Stomach (tissue), 19 donors: ENCODE measurements at places on chromosomes 11 and 22.

DNA sequence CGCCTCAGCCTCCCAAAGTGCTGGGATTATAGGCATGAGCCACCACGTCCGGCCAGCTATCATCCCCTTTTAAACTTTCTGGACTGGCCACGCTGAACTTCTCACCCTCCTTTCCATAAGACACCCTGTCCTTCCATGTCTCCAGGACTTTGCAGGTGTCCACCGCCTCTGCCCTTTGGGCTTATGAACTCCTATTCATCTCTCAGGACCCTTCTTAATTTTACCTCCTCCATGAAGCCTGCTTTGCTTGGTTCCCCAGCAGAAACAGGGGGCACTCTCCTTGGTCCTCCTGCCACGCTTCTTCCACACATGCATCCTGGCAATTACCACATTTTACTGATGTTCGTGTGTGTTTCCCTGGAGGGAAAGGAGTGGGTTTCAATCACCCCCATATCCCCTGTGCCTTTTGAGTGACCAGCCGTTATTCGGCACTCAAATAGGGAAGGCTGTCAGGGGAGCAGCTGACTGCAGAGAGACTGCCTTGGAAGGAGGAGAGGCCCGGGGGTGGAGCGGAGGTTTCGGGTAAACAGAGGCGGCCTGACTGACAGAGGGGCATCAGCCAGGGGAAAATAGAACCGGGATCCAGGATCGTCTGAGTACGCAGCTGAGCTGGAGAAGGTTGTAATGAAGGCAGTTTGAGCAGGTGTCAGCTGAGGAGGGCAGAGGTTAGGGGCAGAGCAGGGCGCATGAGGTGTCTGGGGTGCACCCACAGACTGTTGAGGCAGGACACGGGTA is 27.1 kb upstream of the CHKA start:
- peak overlapping the region; percentile 96 for H3K27ac ChIP-seq
- H3K36me3 ChIP-seq = no peaks in the 10 kb centered on the region
- H3K4me3 ChIP-seq = no peak overlapping the region
- no peaks in the 10 kb centered on the region for H3K27me3 ChIP-seq
- H3K4me1 ChIP-seq = peaks cover 34% of the 10 kb centered on the region

GRCh38 chr22:39359659-39360195 is 9.9 kb downstream of the SYNGR1 start:
- peaks cover 10% of the 10 kb centered on the region for H3K36me3 ChIP-seq
- H3K4me3 ChIP-seq = no peak overlapping the region
- DNase-seq = no peak
- no peak overlapping the region for H3K27ac ChIP-seq

DNA sequence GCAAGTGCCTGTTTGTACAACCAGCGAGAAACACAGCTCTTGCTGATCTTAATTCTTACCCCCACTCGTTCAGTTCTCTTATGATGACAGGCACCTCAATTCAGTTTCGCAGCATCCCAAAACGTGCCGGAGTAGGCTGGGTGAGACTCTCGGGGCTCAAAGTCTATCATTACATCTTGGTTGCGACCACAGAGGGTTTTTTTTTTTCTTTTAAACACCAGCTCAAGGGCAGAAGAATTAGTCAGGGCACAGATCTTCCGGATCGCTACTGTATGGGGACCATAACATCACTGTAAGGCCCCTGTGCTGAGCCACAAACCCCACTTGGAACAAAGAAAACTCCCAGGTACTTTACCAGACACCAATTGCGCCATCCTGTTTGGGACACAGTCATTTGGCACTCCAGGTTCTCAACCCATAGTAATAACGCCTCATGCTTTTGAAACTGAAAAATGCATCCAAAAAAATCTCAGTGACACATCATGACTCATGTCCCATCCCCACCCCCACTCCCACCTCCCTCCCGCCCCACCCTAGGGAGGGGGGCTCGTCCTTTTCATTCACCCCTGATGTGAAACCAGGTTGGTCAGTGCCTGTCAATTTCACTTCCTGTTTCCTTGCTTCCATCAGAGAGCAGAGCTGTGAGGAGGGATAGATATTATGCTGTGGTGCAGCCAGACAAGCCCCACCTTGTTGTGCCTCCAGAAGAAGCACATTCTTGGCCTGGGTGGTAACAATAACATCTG is 41.0 kb upstream of the CD5 start:
- DNase-seq = no peak
- H3K27ac ChIP-seq = no peak overlapping the region
- H3K4me3 ChIP-seq = no peak overlapping the region

- no peak overlapping the region for H3K27ac ChIP-seq
- no peaks in the 10 kb centered on the region for H3K36me3 ChIP-seq
- DNase-seq = no peak
- no peaks in the 10 kb centered on the region for H3K4me1 ChIP-seq
- H3K4me3 ChIP-seq = no peak overlapping the region
- no peaks in the 10 kb centered on the region for H3K27me3 ChIP-seq
Observed at GRCh38 chr22:11627436-11627797, 3900.6 kb upstream of the OR11H1 start.

- DNase-seq = no peak
- no peak overlapping the region for H3K4me3 ChIP-seq
- H3K4me1 ChIP-seq = no peaks in the 10 kb centered on the region
- no peaks in the 10 kb centered on the region for H3K27me3 ChIP-seq
- no peaks in the 10 kb centered on the region for H3K36me3 ChIP-seq
Observed at GRCh38 chr11:113675565-113675964, 30.5 kb downstream of the TMPRSS5 start.

GRCh38 chr11:121389651-121390050 is 62.5 kb upstream of the SORL1 start:
- no peak overlapping the region for H3K27ac ChIP-seq
- no peaks in the 10 kb centered on the region for H3K27me3 ChIP-seq
- no peaks in the 10 kb centered on the region for H3K36me3 ChIP-seq
- no peak overlapping the region for H3K4me3 ChIP-seq
- H3K4me1 ChIP-seq = peaks cover 8% of the 10 kb centered on the region

DNA sequence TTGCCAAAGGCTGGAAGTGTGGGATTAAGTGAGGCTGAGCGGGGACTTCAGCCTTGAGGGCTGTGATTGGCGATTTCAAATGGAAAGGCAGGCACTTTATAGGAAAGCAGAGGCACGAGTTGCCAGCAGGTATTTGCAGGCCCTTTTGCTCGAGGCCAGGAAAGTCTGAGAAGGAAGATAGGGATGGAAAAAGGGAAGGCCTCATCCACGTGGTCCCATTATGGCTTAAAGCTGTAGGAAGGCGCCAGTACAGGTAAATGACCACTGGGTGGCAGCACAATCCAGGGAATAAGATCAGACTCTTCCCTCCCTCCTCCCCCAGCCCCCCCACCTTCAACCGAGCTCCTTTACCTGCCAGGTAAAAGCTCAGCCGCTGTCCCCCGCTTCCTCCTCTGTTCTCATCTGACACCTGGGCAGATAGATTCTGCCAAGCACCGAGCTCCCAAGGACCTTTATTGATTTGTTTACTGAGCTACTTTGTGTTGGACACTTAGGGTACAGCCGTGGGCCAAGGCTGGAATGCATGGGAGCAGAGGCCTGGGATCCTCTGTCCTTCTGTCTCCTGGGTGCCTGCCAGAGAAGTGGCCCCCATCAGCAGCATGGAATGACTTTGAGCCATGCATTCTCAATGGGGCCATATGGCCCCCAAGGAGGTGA is 7.5 kb downstream of the P2RX3 start:
- no peaks in the 10 kb centered on the region for H3K36me3 ChIP-seq
- no peak overlapping the region for H3K4me3 ChIP-seq
- H3K27ac ChIP-seq = no peak overlapping the region
- DNase-seq = peak; percentile 89

DNA sequence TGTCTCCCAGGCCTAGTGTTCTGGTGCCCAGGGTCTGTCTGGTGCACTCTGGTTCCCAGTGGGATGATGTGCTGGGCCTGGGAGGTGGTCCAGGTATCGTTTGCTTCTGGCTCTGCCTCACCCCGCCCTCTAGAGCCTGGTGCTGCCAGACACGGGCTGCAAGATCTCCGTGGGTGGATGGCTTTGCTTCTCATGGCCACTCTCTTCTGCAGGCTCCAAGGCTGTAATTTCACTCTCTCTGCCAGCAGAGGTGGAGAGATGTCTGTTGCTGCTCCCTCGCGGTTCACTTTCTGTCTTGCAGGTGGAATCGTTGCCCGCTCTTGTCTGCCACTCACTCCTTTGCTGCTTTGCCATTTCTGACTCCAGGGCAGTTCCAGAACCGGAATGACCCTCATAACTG is 13.4 kb downstream of the NADSYN1 start:
- no peaks in the 10 kb centered on the region for H3K27me3 ChIP-seq
- H3K4me1 ChIP-seq = no peaks in the 10 kb centered on the region
- no peak overlapping the region for H3K27ac ChIP-seq
- H3K36me3 ChIP-seq = peaks cover 69% of the 10 kb centered on the region

- H3K27ac ChIP-seq = peak overlapping the region; percentile 98
- no peaks in the 10 kb centered on the region for H3K27me3 ChIP-seq
- H3K4me1 ChIP-seq = peaks cover 36% of the 10 kb centered on the region
- peak; percentile 69 for DNase-seq
- peaks cover 21% of the 10 kb centered on the region for H3K36me3 ChIP-seq
Observed at GRCh38 chr11:911031-911889, 650 bp upstream of the CHID1 start.

- no peak overlapping the region for H3K27ac ChIP-seq
- no peaks in the 10 kb centered on the region for H3K27me3 ChIP-seq
- no peak for DNase-seq
- no peak overlapping the region for H3K4me3 ChIP-seq
Observed at GRCh38 chr11:118091690-118092089, 4.9 kb upstream of the SMIM35 start.

DNA sequence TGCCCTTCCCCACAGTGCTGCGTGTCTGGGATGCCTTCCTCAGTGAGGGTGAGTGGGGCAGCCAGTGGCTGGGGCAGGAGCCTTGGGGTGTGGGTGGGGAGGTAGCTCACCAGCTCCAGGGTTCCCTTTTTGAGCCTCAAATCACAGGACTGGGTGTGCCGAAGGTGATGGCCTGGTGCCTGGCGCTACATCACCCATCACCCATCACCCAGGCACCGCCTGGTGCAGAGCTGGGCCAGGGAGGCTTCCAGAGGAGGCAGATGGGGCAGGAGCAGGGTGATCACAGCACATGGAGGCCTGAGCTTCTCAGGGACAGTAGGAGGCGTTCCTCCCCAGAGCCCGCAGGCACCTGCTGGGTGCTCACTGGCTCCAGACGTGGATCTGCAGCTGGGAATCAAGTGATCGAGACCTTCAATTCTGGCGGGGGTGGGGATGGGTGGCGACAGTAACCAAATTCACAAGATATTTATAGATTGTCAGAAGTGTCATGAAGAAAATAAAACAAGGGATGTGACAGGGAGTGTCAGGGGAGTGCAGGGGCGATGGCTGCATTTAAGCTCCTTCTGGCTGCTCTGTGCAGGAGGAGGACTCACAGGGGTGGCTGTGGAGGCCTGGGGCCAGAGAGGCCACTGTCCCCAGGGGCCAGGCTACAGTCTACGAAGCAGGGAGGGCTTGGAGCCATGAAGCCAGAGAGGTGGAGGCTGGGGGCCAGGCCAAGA is 3.2 kb downstream of the TBC1D10C start:
- no peak overlapping the region for H3K4me3 ChIP-seq
- no peaks in the 10 kb centered on the region for H3K36me3 ChIP-seq
- peaks cover 57% of the 10 kb centered on the region for H3K4me1 ChIP-seq
- peak overlapping the region; percentile 57 for H3K27ac ChIP-seq
- no peaks in the 10 kb centered on the region for H3K27me3 ChIP-seq

GRCh38 chr11:64568041-64568571 is 22.9 kb upstream of the SLC22A12 start:
- no peak overlapping the region for H3K4me3 ChIP-seq
- H3K27ac ChIP-seq = no peak overlapping the region
- H3K36me3 ChIP-seq = no peaks in the 10 kb centered on the region
- H3K27me3 ChIP-seq = peaks cover 8% of the 10 kb centered on the region

DNA sequence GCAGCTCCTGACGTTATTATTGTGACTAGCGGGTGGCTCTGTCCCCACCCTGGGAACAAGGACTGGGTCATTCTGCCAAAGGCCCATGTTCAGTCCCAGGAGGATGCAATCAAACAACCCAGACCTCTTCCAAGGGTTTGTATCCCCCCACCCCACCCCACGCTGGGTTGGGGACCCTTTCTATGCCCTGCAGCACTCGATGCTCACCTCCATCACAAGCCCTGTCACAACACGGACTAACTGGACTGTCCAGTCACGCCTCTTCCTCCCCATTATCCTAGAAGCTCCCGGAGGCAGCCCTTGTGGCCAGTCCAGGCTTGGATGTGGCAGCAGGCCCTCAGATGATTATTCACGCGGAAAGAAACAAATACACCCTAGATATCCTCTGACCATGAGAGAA is 3.7 kb downstream of the SHANK2 start:
- H3K36me3 ChIP-seq = no peaks in the 10 kb centered on the region
- DNase-seq = no peak
- no peak overlapping the region for H3K4me3 ChIP-seq
- H3K27me3 ChIP-seq = peaks cover 77% of the 10 kb centered on the region

DNA sequence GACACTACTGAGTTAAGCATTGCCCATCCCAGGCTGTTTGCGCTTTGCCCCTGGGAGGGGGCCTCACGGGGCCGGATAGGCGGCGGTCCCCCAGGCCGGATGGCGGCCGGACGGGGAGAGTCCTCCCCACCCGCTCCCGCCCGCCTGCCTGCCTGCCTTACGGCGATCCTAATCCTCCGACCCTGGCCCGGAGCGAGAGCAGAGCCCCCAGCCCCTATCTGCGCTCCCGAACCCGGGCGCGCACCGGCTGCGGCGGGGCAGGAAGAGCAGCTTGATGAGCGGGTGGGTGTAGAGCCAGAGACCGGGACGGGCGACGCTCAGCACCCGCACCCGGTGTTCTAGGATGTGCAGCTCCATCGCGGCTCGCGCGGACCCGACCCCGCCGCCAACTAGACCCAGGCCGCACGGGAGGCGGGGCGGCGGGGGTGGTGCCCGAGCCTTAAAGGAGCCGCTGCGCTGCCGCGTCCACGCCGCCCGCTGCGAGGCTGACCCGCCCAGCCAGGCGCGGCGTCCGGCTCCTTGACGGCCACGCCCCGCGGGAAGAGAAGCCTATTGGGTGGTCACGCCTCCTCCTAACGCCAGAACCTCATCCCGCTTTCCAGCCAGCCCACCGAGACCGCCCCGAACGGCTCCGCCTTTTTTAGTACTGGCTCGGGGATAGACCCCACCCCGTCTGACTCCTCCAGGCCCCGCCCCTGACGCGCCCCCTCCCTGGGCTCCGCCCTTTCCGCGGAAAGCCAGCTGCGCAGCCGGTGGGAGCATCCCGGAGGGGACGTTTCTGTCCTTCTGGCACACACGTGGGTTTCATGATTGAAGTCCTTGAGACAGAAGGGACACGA is at the start of gene CASTOR1:
Gene CASTOR1 (minus strand): TSS at position 365 of the 839 bp plus-strand sequence. CDS start 8 bp downstream, at position 357.
- H3K27ac ChIP-seq = peak within 1 kb of the TSS; percentile 89
- peak within 1 kb of the TSS; percentile 97 for H3K4me3 ChIP-seq
- H3K4me1 ChIP-seq = peaks cover 55% of the 10 kb centered on the region
- H3K36me3 ChIP-seq = peaks cover 31% of the 10 kb centered on the region
